COLO829 (cell line): ENCODE measurements at places on chromosomes 7 and 10.

DNA sequence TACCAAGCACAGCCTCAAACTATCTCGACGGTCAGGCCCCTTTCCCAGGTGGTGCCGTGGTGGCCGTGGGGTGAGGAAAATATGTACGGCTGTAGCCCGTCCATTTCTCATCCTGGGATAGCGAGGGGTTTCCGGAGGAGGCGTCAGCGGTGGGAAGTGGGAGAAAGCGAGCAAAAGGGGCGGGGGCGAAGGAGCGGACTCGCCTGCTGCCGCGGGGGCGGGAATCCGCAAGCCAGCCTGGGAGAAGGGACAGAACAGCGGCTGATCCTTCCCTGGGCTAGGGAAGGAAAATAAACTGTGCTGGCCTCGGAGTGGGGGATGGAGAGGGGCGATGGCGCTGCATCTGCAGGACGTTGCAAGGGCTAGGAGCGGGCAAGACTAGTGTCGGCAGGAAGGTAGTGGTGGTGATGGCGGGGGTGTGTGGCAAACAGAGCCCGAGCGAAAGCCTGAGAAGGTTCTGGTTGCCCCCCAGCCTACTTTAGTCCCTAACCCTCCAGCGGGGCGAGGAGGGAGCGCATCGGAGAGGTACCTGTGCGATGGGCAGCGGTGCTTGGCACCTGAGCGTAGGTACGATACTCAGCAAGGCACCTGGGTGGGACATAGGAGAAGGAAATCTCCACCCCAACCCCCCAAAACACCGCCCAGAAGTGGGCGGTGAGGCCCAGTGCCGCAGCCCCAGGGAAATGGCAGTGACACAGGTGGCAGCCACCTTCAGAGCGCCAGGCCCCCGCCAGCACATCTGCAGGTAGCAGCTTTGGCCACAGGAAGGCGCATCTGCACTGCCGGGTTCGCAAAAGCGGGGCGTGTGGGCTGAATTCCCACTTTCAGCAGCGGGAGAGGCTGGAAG is 49.9 kb upstream of the STEAP1B start:
- DNase-seq = no peak

- no peak for DNase-seq
These were observed 52.9 kb downstream of the LYZL2 start for GRCh38 chr10:30576641-30577040.

GRCh38 chr10:15459218-15459617 is 88.1 kb upstream of the FAM171A1 start:
- no peak for DNase-seq

DNA sequence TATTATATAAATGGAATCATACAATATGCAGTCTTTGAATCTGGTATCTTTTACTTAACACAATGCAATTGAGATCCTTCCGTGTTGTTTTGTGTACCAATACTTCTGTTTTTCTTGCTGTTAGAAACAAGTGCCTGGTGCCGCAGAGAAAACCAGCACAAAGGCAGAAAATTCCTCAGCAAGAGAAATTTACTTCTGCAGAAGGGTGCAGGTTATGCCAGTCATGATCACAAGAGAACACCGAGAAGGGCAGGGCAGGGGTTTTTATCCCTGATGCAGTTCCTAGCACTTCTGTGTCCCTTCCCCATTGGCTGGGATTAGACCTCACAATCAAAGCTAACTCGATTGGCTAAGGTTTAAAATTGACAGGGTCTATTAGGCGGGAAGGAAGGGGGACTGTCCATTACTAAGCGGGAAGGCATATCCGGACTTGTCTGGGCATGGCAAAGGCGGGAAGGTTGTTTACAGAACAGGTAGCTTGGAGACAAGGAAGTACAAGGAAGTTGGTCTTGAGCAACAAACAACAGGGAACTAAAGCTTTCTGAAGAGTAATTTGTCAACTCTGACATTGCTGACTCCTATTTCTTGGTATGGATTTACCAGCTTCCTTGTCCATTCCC is 2.4 kb upstream of the ZNF33B start:
- DNase-seq = no peak

GRCh38 chr10:47055386-47056246 is 144.4 kb downstream of the PTPN20 start:
- no peak for DNase-seq

- DNase-seq = no peak
These were observed 56.4 kb downstream of the MET start for GRCh38 chr7:116728413-116728812.

DNA sequence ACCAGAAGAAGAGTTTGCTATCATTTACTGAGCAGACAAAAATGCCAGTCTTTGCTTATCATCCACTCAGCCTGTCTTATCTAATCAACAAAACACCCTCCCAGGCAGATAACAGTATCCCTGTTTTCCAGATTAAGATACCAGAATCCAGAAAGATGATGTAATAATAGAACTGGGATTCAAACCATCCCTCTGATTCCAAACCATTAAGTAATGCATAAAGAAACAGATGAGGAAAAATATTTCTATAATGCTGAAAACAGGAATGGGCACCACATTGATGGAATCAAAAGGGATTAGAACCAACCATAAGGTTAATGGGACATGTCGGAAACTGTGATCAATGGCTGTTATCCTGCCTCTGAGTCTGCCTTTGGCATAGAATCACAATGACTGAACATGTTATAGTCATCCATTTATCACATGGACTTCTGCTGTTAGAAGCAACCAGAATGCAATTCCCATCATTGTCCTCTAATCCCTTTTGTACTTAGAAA is 92.1 kb upstream of the RSU1 start:
- DNase-seq = no peak

DNA sequence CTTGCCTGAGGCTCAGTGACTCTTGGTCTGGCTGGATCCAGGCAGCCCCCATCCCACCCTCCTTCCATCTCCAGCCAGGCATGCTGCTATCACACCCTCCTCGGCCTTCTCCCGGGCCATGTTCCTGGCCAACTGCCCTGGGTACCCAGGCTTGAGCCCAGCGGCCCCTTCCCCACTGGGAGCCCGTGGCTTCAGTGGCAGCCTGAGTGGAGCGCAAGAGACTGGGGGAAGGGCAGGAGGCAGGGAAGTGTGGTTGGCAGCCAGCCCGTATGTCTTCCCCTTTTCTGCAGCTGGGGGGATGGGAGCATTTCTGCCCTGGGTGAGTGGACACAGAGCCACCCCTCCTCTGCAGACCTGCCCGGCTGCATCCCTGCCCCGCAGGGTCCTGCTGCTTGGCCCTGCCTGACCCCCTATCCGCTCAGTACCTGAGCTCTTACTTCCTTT is 148.5 kb downstream of the ARHGAP22 start:
- DNase-seq = no peak

DNA sequence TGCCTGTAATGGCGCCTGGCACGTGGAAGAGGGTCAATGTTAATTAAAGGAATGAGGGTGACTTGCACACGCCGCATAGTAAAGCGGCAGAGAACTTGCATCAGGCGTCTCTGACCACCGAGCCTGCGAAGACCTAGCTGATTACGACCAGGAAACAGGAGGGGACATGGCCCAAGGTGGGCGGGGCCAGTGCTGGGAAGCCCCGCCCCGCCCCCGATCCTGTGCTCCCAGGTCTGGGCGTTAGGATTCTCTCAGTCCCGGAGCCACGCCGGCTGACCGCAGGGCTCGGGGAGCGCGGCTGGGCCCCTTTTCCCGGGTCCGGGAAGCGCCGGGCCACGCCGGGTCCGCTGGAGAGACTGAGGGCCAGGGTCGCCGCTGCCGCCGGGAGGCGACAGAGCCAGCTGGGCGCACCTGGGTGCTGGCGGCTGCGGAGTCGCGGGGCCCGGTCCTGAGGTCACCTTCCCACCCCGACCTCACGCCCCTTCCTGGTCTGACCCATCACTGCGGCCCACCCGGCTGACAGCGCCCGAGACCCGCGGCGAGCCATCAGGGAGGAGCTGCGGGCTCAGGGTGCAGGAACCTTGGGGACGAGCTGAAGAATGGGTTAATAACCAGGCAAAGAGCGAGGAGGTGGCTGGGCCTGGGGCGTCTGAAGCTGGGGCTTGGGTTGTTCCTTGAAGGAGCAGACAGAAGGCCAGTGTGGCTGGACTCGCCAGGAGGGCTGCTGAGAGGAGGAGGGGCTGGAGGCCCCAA is 23.0 kb upstream of the GRID1 start:
- no peak for DNase-seq

GRCh38 chr10:129879655-129880054 is 84.4 kb downstream of the EBF3 start:
- DNase-seq = no peak

DNA sequence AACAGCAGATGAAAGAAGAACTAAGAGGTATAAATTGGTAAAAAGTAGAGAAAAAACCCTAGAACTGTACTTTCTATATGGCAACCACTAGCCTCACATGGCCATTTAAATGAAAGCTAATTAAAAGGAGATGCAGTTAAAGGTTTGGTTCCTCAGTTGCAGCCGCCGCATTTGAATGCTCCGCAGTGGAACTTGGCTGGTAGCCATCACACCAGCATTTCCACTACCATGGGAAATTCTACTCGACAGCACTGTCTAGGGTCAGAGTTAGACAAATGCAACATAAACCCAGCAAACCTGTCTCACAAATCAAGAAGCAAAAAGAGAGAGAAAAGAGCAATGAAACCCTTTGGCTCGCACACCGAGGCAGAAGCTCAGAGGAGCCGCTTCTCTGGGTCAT is 29.7 kb downstream of the VIPR2 start:
- DNase-seq = no peak

GRCh38 chr7:28564755-28565374 is 152.5 kb downstream of the CREB5 start:
- DNase-seq = no peak
